ENCODE measurements at places on chromosomes 1 and 21.
A peak's percentile ranks its signal among the peaks of the same experiment; 100 is the strongest.

DNA sequence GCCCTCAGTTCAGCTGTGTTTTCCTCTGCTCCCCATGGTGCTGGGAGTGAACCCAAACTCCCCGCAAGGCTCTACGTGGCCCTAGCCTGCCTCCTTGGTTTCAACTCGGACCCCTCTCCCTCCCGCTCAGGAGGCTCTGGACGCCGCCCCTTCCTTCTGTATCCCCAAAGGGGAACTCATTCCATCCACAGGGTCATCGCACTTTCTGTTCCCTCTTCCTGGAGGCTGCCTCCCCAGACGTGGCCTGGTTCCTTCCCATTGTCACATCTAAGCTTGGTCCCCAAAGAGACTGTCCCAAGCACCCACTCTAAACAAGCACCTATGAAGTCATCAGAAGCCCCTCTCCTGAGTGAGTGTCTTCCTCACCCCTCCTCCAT is 10.9 kb downstream of the KCNAB2 start:
- no peak for DNase-seq

DNA sequence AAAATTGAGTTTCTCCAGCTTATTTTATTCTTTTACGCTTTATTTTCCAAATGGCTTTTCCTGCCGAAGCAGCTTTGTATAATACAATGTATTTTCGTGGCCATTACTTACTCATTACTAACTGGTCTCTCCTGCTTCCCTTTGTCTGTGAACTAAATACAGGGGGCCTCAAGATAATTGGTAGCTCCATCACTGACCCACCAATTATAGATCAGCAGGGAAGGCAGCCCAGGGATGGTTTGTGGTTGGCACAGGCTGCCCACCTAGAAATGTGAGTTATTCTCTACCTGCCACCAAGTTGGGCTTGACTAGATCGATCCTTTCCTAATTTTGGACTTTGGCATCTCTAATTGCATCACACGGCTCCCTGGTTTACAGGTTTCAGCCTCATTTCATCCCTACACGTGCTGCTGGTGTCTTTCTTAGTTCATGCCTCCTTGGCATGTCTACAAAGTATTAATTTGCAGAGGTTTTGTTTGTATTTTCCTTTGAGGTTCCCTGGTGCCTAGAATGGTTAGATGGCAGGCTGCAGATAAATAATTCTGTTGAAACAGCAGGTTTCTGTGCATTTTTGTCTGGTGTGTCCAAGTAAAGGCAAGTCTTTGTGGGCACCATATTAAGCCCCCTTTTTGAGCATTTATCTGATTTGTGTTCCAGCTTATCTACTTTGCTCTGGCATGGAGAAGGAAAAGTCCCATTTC is 35.2 kb downstream of the PEX14 start:
- DNase-seq = no peak

- DNase-seq = no peak
Measured at GRCh38 chr1:112265931-112266330, 130.1 kb upstream of the CTTNBP2NL start.

DNA sequence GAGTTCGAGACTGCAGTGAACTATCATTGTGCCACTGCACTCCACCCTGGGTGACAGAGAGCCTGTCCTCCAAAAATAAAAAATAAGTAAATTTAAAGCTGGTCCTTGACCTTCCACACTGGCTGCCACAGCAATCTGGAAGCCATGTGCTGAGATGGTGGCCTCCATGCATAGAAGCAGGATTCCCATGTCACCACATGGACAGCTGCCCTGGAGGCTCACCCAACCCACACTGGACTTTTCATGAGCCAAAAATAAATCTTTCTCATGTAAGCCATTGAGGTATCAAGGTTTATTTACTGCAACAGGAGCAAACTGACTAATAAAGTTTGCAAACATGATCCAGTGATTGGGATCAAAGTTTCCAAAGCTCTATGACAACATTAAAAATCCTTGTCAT is 88.5 kb downstream of the SETD4 start:
- no peak for DNase-seq

GRCh38 chr1:45490121-45490625 is 790 bp downstream of the TESK2 start:
- no peak for DNase-seq

GRCh38 chr21:31752352-31752751 is 20.4 kb upstream of the SCAF4 start:
- no peak for DNase-seq

DNA sequence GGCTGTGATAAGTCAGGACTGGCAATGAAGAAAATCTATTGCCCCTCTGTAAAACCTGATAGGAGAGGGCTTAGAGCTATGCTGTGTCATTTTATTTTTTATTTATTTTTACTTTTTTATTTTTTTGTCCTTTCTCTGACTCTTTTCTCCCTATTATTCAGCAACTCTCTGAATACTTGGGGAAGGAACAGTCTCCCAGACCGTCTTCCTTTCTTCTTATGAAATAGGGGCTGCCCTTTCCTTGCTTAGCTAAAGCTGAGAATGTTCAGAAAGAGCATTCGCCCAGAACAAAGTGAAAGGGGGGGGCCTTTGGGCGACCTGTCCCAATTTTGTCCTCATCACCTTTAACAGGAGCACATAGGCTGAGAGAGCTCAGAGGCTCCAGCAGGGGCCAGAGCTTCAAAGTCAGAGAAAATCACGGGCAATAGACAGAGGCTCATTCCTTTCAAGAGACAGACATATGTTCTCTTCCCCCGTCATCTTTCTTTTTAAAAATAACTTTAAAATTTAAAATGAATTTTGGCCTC is 80.9 kb downstream of the RNF220 start:
- no peak for DNase-seq

DNA sequence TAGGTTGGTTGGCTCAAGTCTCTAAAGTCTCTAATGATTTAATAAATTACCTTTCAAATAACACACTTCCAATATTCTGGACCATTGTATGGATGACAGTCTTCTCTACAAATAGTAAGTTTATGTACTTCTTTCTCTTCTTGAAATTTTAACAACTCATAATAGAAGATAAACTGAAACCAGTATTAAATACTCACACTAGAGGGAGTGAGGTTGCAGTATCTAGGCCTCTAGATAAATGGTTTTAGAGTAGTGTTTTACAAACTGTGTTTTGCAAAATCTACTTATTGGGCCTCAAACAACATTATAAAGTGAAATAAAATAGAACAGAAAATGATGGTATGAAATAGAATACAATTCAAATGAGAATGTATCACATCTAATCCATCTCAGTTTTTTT is 479.9 kb upstream of the BRINP3 start:
- DNase-seq = no peak

- no peak for DNase-seq
Measured at GRCh38 chr1:209232197-209232596, 351.3 kb upstream of the CAMK1G start.

DNA sequence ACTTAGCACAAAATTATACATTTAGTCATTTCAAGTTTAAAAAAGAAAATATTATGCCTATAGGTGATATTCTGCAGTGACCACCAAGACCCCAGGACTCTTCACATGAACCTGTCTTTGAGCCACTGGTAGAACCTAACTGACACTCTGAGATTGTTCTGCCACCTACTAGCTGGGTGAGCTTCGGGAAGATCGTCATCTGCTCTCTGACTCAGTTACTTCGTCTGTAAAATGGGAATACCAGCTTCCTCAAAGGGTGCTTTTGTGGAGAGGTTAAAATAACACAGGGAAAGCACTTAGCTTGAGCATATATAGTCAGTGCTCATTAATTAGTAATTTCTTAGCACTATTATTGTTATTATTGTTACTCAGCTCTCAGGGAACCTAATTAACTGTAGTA is 228.5 kb upstream of the JUN start:
- no peak for DNase-seq

DNA sequence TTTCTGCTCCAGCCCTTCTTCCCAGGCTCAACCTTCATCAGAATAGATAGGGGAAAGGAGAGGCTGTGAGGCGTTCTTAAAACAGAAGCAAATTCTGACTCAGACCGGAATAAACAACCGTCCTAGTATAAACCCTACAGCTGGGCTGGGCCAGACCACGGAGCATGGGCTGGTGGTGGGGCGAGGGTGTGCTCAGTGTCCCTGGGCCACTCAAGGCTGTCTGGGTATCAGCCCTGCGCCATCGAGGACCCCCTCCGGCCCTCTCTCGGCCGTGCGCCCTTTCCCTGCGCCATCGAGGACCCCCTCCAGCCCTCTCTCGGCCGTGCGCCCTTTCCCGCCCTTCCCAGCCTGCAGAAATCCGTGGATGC is 36.0 kb downstream of the CAPN2 start:
- DNase-seq = peak; percentile 31

- no peak for DNase-seq
Measured at GRCh38 chr21:46071082-46071481, 26.8 kb upstream of the COL6A2 start.

GRCh38 chr1:21042929-21043605 is 133.6 kb downstream of the EIF4G3 start:
- no peak for DNase-seq

DNA sequence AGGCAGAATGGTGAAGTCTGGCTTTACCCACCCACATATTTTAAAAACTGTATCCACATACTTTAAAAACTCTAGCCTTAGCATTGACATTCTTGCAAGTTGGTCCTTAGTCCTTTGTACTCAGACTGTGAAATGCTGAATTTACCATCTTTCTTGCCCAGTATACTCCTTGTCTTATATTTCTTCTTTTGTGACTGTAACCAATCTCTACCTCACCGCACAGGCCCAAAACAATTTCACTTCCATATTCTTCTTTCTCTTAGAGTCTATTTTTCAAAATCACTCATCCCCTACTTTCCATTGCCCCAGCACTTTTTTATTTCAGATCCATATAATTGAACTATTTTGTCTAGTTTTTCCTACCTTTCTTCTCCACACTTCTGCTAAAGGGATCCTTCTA is 892.4 kb upstream of the B3GALT2 start:
- no peak for DNase-seq

- no peak for DNase-seq
Measured at GRCh38 chr1:164772635-164773034, 213.7 kb downstream of the PBX1 start.

DNA sequence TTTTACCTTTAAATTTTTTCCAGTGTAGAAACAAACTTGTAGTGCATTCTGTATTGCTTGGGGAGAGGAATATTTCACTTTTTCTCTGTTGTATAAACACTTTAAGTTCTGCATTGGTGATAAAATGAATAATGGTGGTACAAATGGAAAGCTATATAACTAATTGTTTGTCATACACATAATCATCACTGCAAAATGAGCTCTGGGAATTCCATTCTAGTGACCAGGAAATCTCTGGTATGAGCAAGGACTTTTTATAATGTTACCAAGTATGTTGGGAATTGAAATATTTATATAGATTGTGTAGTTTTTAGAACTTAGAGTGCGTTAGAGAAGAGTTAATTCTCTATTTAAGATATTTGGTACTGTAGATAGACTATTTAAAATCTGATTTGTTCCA is 5.0 kb upstream of the FMN2 start:
- no peak for DNase-seq

DNA sequence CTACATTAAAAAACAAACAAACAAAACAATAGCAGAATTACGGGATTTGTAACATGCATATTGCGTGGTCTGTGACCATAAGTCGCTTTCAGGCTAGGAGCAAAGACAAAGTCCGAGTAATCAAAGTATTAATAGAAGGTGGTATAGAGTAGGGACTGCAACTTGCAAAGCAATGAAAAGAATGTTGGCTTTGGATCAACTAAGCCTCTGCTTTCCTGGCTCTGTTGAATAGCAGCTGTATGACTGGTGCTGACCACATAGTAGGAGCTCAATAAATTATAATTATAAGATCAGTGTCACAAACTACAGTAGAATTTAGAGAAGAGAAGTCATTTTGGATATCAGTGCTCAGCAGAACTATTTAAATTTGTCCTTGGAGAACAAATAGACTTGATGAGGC is 586.4 kb downstream of the DPYD start:
- DNase-seq = no peak

DNA sequence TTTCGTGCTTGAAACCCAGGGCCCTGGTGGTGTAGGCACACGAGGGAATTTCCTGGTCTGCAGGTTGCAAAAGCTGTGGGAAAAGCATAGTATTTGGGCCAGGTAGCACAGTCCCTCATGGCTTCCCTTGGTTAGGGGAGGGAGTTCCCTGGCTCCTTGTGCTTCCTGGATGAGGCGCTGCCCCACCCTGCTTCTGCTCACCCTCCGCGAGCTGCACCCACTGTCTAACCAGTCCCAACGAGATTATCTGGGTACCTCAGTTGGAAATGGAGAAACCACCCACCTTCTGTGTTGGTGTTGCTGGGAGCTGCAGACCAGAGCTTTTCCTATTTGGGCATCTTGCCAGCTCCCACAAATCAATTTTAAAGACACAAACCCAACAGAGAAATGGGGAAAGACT is 183.0 kb downstream of the PHTF1 start:
- DNase-seq = no peak

- no peak for DNase-seq
Measured at GRCh38 chr21:22297575-22297974, 1299.4 kb downstream of the NCAM2 start.

- DNase-seq = no peak
Measured at GRCh38 chr1:178543290-178543607, 30.3 kb downstream of the TEX35 start.

- DNase-seq = peak; percentile 25
Measured at GRCh38 chr1:151593730-151594129, 18.1 kb upstream of the SNX27 start.

GRCh38 chr1:163063143-163063542 is 6.0 kb upstream of the RGS4 start:
- DNase-seq = no peak

GRCh38 chr21:15079269-15079668 is 14.5 kb upstream of the NRIP1 start:
- no peak for DNase-seq

DNA sequence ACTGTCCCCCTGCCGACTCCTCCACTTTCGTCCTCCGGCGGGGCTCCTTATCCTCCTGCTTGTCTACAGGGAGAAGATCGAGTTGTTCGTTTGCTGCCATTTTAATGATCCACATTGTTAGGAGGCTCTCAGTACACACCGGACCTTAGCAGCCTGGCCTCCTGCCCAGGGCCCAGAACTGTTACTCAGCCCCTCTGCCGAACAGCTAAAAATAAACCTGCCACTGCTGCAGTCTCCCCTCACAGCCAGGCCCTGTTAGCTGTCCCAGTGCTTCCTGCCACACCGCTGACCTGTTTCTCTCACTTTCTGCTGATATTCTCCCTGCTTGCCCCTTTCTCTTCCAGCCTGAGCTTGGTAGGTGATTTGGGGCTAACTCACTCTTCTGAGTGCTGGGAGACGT is 8.3 kb downstream of the MAPKAPK2 start:
- DNase-seq = no peak

Measured in CD4-positive, alpha-beta T cell treated with Interleukin-17A for 4 hours (primary cell).